Stimulated activated CD4-positive, alpha-beta T cell treated with anti-CD3 and anti-CD28 coated beads, Interleukin-15, amount 100 ng/mL, for 1 hour (primary cell): ENCODE measurements at places on chromosomes 3 and 15.
A peak's percentile ranks its signal among the peaks of the same experiment; 100 is the strongest.

DNA sequence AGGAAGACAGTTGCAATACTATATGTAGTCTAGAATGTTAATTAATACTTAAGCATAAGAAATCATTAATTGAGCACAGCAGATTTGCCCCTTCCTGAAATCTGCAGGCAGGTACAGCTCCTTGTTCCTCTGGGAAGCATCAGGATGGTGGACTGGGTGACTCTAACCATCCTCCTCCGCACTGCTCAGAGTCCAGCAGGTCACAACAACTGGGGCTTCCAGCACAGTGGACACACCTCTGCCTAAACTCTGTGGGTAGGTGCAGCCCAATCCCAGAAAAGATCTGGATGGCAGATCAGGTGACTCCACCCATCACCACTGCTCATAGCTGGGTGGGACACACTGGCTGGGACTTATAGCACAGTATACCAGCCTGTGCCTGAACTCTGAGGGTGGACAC lies 189.9 kb upstream of the TMCO5A start:
- no peak for DNase-seq

- no peak for DNase-seq
These were observed 104.9 kb upstream of the LRRFIP2 start for GRCh38 chr3:37279236-37279635.

DNA sequence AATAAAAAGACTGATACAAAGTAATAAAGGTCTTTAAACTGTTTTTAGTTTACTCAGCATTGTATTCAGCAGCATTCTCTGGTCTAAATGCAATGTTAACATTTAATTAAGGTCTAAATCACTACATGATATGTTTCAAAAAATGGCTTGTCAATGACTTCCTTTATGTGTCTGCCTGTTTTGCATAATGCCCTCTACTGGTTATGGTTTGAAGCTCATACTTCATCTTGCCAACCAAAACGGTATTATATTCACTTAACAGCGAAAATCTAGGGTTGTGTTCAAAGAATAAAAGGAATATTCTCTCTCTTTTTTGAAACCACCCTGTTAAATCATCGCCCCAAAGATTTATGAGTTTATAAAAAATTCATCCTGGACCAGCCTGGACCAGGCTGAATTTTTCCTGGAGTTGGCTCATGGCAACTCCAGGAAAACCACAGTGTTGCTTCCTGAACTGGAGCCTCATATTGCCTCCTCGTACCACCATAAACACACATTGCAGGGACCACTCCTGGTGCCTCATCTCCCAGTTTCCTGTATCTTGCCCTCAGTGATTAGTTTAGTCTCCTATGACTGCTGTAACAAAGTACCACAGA lies 6.7 kb upstream of the NCEH1 start:
- no peak for DNase-seq

GRCh38 chr3:101478980-101479379 lies 34.0 kb downstream of the SENP7 start:
- no peak for DNase-seq

DNA sequence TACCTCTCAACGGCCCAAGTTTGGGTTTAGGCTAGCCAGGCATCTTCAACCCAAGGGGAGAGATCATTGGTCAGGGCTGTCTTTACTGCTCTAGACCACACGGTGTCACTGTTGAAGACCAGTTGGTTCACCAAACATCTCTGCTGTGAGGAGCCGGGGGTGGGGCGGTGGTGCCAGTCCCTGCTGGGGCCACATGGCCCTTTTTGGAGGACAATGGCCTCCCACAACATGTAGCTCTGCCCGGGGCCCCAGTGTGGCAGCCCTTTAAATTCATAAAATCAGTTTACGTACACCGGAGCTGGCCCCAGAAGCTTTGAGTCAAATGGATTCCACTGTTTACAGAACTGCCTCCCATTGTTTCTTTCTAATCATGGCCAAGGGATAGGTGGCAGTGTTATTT lies 19.1 kb upstream of the TM4SF18 start:
- no peak for DNase-seq

GRCh38 chr3:171132873-171133272 lies 106.4 kb upstream of the SLC2A2 start:
- no peak for DNase-seq

DNA sequence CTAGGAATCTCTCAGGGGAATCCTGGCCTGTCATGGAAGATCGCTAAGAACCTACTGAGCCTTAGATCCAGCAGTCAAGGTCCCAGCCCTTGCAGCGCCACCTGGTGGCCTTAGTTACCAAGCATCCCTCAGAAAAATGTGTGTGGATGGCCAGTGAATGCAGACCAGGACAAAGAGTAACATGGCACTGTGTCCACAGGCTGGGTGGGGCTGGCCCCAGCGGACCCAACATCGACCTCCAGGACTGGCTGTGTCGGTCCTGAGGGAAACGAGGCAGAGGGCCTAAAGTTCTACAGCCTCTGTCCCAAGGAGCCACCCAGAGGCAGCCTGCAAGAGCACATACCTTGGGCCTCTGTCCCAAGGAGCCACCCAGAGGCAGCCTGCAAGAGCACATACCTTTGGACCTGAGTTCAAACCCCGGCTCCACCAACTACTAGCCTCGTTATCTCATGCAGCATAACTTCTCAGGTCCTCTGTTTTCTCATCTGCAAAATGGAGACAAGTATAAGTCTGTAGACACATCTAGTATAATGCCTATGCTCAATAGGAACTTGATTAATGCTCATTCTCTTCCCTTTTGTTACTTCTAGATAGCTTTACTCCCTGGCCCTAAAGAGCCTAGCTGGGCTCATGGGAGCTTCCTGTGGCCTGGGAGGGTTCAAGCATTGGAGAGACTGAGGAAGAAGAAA lies 57.5 kb upstream of the HERC1 start:
- peak; percentile 66 for DNase-seq

DNA sequence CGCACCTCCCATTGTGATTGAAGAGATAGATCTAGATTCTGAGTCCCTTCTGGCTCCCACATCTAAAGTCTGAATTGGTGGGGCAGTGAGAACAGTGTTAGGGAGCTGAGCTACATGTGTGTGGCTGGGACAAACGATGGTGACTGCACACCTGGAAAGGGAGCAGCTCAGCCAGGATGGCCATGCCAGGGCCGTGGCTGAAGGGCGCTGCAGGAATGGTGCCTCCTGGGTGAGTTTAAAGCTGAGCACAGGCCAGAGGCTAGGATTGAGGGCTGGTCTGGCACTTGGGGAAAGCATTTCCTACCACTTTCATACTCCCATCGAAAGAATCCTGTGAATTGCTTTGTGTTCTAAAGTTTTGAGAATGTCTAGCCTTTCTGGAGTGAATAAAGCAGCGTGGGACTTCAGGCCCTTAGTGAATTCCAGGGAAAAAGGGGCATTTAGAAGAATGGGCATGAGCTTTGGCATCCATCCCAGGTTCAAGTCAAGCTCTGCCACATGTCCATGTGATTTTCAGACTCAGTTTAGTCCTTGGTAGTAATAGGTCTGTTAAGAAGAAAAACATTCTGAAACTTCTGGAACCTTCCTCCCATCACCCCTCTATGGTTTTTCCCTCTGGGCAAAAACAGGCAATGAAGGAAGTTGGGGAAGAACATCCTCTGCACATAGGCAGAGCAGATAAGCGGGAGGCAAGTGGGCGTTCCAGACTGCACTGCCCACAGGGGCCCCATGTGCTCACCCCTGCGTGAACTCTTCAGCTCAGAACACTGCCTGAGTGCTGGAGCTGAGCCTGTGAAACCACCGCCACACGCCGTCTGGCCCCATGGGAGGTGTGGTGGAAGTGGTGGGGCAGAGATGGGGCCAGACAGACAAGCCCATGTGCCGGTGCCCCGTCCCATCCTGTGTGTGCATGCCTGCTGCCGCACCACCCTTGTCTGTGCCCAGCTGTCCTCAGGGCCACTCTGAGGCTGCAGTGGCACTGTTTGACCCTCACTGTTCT lies 12.9 kb upstream of the CPNE9 start:
- no peak for DNase-seq

GRCh38 chr15:70053716-70054229 lies 43.9 kb downstream of the TLE3 start:
- no peak for DNase-seq
